ENCODE measurements at places on chromosomes 13 and 19. TPM values are rescaled to one million over a fixed set of nuclear protein-coding genes. Genes with fewer than 3 reads are reported as not detected.

APC2 gene
- 3.5 TPM for total RNA-seq

ZNF823 gene
- total RNA-seq, result 11.3 TPM

KIR2DL3 gene
- not detected for total RNA-seq

CDX2 gene
- not detected for total RNA-seq

RBM42 gene
- 79.8 TPM for total RNA-seq

NLRP5 gene
- total RNA-seq, result not detected

ZNF534 gene
- 8.4 TPM for total RNA-seq

KATNAL1 gene
- total RNA-seq, result 19.0 TPM

AKT1S1 gene
- total RNA-seq, result 20.6 TPM

DNA sequence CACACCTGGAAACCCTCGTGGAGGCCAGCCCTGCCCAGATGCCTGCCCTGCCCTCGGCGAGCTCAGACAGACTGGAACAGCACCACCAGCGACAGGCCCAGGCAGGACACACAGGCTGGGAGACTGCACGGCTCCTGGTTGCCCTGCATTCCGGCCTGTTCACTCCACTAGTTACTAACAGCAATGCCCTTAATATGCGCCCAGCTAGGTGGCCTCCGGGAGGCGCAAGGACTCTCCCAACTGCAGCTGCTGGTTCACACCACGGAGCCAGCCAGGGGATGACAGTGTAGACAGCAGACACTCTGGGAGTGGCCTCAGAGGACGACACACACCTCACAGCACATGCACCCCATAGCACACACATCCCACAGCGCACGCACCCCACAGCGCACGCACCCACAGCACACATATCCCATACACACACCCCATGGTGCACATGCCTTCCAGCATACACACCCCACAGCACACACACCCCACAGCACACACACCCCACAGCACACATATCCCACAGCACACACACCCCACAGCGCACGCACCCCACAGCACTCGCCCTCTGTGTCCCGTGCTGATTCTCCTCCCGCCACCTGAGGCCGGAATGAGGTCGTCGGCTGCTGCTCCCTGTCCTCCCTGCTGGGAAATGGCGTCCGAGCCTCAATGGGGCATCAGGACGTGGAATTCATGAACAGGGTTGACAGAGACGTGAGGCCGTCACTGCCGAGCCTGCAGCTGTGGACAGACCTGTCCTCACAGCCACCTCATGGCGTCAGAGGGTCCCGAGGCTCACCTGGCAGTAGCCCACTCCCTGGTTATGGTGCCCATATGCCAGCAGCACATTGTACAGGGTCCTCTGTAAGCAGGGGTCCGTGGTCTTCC, 13.6 kb downstream of the GRTP1 start:
- no peak for DNase-seq

DNA sequence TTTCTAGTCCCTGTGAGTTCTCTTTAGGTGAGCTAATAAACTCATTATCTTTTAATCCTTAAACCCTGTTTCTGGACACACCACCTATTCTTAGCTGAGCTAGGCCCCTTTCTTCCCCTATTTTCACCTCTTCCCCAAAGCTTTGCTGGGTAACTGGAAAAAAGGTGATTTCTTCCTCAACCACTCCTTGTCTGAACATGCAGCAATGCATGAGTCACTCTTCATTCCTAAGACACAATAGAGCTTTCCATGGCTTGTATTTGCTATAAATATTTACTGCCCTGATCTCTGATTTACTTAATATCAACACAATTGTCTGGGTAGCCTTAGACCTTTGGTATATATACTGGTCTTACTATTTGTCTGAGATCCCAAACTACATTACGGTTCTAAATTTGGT, 370.9 kb downstream of the KLF5 start:
- DNase-seq, result no peak

- DNase-seq, result no peak
Measured at GRCh38 chr19:6216996-6217751, 62.6 kb downstream of the MLLT1 start.

DNA sequence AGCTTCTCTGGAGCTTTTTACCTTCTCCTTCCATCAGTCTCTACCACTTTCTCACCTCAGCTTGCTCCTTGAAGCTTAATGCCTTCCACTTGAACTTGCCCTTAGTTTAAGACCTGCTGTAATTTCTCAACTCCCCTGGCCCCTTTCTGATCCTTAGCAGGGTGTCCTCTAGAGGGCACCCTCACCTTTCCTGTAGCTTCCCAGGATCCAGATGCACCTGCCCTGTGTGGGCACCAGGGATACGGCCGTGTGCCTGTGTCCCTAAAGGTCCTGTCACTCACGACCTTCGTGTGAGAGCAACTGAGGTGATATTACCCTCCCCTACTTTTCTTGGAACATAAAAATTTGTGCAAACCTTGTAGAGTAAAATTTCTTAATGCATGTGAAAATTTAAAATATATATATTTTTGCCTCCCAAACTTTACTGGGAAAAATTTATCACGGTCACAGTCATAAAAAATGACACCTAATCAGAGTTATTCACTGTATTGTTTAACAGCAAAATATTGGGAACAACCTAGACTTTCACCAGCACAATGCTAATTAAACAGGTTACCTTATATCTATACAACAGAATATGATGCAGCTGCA, 46.4 kb downstream of the PSG3 start:
- DNase-seq, result no peak

- DNase-seq, result no peak
Measured at GRCh38 chr19:1468821-1469254, 10.2 kb downstream of the C19orf25 start.

GRCh38 chr19:18961767-18962620, 21.0 kb upstream of the HOMER3 start:
- no peak for DNase-seq

DNA sequence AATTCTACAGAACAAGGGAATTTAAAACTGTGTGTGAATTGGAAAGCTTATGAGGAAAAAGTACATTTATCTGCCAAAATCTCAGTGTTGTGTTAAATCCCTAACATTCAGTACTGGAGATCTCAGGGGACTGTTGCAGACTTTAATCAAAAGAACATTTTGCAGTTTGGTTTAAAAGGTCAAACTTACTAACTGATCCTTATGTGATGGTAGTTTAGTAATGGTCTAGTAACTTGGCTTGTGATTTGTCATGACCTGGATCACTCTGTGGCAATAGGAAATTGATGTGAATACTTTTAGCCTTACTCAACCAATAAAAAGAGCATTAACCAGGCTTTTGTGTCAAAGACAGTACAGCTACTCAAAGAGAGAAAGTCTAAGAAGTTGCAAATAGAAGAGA, 862.1 kb upstream of the MIR17HG start:
- DNase-seq, result no peak

DNA sequence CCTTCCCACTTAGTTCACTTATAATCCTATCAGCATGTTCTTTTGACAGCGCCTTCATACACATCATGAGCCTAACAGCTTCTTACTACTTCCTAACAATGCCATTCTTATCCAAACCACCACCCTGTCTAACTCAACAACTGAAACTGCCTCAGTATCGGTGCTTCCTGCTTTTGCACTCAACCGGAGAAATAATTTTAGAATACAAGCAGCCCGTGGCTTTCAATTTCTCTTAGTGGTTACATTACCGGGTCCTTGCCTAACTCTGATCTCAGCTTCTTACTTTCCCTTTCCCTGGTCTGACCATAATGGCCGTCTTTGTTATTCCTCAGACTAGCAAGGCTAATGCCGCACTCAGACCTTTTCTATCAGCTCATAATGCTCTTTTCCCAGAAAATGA, 17.0 kb downstream of the ZFP82 start:
- no peak for DNase-seq

DNA sequence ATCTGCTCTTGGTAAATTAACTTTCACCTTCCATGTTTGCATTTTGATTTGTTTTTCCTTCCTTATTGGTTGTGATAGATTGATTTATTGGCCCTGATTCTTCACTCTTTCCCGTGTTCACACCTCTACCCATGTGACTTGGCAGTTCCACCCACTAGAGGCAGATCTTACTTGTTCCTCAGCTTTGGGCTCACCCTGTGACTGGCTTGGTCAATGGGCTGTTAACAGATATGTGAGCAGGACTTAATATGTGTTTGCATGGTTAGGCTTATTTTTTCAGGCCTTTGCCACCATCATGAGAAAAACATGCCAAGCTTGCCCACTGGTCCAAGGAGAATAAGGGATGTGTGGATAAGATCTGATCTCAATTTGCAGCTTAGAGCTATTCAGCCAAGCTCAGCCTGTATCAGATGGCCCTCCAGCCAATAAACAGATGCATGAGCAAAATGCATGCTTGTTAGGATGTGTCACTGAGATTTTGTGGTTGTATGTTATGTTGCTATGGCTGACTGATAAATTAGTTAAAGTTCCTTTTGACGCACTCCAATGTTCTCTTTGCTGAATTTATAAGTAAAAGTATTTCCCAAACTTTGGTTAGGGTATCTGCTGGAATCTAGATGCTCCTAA, 48.0 kb downstream of the RGCC start:
- no peak for DNase-seq

DNA sequence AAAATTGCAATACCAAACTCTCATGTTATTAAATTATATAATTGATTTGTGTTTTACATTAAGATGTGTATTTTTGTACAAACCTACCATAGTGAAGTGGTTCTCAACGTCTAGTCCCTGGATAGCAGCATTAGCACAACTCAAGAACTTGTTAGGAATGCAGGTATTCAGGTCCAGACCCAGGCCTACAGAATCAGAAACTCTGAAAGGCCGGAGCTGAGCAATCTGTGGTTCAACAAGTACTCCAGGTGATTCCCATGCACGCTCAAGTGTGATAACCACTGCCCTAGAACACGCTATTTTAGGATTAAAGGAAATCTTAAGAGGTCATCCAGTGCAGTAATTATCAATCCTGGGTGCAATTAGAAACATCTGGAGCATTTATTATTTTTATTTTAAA, 456.3 kb downstream of the IRS2 start:
- DNase-seq, result no peak
